ENCODE measurements at places on chromosomes 1 and 21.
A peak's percentile ranks its signal among the peaks of the same experiment; 100 is the strongest.

GRCh38 chr1:207333009-207333600 lies 11.6 kb downstream of the CD55 start:
- DNase-seq: no peak

DNA sequence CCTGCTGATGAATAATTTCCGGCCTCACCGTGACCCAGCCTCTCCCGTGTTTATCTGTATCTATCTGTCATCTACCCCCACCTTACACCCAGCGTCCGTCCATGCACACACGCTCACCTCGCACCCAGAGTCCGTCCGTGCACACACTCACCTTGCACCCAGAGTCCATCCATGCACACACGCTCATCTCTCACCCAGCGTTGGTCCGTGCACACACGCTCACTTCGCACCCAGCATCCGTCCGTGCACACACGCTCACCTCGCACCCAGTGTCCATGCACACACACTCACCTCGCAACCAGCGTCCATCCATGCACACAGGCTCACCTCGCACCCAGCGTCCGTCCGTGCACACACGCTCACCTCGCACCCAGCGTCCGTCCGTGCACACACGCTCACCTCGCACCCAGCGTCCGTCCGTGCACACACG lies 25.0 kb upstream of the COL18A1 start:
- DNase-seq: no peak

DNA sequence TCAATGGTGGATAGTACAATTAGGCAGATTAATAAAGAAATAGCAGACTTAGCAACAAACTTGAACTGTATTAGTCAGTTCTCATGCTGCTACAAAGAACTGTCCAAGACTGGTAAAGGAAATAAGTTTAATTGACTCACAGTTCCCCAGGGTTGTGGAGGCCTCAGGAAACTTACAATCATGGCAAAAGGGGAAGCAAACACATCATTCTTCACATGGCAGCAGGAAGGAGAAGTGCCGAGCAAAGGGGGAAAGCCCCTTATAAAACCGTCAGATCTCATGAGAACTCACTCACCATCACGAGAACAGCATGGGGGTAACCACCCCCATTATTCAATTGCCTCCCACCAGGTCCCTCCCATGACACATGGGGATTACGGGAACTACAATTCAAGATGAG lies 27.1 kb upstream of the PDE4B start:
- no peak for DNase-seq

DNA sequence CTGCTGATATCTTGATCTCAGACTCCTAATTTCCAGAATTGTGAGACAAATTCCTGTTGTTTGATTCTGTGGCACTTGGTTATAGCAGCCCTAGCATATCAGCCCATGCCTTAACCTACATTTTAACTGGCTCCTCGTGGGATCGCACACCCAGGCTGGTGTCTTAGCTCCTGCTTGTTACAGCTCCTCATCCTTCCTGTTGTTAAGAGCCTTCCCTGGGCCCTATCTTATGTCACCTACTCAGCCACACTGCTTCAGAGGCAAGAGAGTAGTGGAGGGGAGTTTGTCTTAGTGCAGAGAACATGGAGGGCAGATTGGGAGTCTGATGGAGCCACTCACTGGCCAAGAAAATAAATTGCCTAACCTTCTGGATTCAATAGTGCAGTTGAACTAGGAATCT lies 131.0 kb downstream of the ROR1 start:
- DNase-seq: no peak

DNA sequence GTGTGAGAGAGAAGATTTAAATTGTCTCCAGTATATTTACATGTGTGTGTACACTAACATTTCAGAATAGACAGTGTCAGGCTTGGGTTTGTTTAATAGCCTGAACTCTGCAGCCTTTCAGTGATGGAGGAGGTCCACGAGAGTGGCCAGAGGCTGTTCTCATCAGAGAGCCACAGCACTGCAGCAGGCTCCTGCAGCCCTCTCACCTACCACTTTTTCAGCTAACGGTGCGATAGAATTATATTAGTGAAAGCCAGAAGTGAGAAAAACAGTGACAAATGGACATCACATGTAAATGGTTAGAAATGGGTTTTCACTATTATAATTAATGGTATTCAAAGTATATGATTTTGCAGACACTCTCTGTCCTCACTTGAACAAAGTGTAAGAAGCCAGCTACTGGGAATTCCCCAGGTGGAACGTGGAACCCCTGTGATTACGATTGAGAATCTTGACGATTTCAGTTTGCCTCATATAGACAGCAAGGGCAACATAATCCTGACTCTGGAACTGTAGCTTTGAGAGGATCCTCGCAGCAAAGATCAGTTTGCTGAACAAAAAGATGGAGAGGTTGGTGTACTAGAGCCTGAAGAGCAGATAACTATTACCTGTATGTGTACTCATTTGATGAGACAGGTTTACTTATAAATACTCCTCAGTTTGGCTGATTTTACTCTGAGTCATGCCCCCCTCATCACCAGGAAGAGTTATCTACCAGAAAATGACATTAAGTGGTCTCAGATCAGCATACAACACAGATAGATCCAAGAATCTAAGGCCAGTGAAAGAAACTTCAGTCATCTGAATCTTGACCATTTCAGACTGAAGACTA lies 31.4 kb downstream of the IFI16 start:
- DNase-seq: no peak

DNA sequence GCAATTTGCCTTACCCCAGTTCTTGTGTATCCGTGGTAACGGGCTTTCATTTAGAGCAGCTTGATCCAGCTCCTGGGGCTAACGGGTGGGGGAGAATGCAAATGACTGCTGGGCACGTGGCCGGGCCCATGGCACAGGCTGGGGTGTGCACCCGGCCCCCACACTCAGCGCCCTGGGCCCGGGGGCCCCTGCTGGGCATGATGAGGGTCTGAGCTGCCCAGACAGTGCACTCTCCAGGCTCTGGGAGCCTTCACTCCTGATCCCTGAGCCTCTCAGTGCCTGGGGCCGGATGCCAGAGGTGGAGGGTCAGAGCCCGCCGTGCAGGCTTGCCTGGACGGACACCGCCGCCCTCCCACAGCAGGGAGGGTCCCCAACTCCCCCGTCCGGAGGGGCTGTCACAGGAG lies 20.1 kb upstream of the PEX10 start:
- no peak for DNase-seq

- peak; percentile 91 for DNase-seq
Measured at GRCh38 chr1:84260852-84261518, 40.5 kb upstream of the SAMD13 start.

DNA sequence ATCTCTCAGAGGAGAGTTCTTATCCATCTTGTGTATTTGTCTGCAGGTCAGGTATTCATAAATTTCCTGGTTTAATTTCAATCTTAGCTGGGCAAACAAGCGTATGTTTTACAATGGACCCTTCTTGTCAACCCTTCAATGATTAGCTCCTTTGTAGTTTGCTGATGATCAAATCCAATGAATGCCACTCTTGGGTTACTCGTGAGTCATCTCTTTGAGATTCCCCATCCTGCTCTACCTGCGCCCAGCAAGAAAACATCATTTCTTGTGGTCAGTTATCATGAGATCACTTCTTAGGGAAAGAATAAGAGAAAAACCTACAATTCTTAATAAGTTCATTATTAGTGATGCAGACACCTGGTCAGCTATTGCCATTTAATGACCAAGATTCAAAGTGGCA lies 572.3 kb upstream of the PKN2 start:
- DNase-seq: no peak

- DNase-seq: no peak
Measured at GRCh38 chr1:10510520-10511493, 36.1 kb downstream of the PEX14 start.

- no peak for DNase-seq
Measured at GRCh38 chr1:232109391-232109790, 482.8 kb downstream of the DISC1 start.

Measured in SHP77 treated with DMSO at 0.1 percent for 48 hours (cell line).